Fibroblast of mammary gland (primary cell): ENCODE measurements at places on chromosomes 11 and 22.

DNA sequence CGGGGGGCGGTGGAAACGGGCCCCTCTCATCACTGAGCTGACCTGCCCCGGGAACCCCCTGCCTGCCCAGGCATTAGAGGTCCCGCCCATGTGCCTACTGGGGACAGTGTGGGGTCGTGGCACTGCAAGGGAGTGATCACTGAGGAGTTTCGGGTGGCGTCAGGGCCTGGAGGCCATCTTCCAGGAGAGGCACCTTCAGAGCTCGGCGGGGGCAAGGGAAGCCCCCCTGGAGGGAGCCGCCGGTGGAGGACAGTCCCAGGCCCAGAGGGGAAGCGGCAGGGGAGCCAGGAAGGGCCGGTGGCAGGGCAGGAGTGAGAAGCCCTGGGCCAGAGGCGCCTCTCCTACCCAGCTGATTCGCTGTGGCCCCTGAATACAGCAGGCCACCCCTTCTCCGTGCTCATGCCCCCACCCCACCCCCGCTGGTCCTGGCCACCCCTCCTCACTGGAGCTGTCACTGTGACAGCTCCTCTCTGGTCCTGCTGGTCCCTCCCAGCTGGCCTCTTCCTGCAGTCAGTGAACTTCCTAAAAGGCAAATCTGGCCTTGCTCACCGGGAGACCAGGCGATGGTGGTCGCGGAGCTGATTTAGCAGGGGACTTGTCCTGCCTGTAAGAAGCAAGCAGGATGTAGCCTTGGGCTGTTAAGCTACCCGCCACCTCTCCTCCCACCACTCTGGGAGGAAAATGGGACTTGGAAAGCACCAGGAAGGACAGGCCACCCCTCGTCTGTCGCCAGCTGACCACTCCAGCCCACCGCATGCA lies 2.0 kb upstream of the MAPK11 start:
- peak; percentile 17 for DNase-seq

DNA sequence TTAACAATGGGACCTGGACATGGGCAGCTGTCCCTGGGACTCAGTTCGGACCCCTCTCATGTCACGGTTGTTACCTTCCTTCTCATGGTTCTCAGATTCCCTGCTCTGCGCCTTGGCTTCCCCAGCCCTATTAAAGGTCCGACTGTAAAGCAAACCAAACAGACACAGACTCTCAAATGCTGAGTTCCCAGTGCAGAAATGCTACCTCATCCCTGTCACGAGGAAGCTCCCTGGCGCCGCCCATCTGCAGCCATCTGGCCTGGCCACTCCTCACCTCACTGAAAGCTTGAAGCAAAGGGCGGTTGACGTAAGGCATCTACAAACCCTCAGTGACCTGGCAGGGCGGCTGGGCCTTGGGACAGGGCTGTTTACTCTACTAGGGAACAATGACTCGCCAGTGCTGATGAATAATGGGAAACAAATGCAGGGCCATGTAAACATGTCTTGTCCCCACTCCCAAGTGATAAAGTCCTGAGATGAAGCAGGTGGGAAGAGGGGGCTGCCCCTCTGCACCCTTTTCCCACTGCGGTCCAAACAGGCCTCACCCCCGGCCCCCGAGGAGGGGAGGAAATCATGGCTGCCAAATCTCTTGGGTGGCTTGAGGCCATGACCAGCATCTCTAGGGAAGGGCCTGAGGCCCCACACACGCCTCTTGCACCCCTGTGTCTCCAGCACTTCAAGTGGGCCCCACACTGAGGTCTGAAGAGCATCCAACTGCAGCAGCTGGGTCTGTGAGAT lies 49.3 kb downstream of the SCUBE1 start:
- peak; percentile 62 for DNase-seq

GRCh38 chr11:76462317-76462716 lies 17.5 kb downstream of the EMSY start:
- no peak for DNase-seq

GRCh38 chr22:24305260-24305692 lies 34.6 kb downstream of the SPECC1L start:
- no peak for DNase-seq

DNA sequence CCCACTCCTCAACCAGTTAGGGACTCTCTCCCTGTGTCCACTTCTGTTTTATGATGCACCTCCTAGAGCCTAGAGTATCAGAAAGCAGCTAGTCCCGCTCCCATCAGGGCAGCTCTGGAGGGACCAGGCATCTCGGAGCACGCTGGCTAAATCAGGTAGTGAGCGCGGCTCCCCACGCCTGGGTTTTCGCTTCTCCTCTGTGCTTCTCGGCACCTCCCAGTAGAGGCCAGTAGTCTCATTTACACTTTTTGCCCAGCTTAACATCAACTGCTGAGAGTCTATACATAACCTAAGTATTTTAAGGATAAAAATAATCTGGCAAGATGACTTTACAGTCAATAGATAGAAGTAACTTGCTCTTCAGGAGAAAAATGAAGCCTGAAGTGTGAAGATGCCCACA lies 473.8 kb downstream of the OPCML start:
- no peak for DNase-seq

GRCh38 chr22:40679249-40679963 lies at the start of gene MCHR1:
TSS of gene MCHR1 (plus strand) at chr22:40679484. CDS start at chr22:40679653, 169 bp downstream.
- no peak for DNase-seq

DNA sequence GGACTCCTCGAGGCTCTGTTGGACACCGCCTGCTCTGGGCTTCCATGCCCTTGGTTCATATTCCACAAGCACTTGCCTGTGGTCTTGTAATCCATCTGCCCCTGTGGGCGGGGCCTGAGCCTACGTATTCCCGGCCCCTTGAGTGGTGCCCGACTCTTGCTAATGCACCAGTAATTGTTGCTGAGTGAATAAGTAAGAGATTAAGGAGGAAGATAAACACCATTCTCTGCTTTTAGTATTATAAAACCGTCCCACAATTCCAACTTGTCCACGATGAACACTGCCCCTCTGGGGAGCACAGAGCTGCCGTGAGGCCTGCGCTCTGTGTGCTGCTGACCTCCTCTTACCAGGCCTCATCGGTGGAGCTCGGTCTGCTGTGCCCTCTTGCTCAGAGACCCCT lies 50.3 kb downstream of the MICAL2 start:
- DNase-seq = no peak

DNA sequence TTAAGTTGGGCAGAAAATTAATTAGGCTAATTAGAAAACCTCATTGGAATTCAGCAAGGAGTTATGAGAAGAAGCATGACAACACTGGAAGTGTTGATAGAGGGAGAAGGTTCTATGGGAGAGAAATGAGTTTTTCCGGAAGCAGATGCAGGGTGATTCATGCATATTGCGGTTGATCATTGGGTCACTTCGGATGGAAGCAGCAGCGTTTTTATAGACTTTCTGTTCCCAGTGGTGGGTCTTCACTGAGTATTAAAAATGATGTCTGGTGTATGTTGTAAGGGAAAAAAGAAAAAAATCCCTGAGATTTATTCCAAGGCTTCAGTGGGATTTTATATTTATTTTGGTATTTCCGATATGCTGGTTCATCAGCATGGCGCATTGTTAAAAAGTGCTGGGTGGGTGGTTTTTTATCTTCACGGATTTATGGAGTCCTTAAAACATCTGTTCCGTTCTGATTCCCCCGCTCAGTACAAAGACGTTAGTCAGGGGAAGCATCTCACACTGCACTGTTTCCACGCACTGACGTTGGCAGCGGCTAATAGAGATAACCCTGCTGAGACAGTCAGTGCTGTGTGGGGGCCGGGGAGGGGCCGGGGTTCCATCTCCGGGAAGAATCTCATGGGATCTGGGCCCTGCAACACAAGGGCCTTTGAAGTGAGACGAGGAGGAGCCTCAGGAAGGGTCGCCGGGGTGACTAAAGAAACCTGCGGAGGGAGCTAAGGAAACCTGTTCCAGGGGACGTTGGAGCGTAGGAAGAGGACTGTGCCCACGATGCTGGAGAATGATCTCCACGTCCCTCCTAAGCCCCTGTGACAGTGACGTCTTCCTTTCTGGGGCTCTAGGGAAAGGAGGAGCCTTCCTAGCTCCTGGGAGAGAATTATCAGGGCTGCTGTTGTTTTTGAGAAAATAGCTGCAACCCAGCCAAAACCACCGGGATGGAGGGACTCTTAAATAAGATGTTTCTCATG lies 390.0 kb downstream of the NTM start:
- DNase-seq = peak; percentile 91

GRCh38 chr11:17273668-17274282 lies 2.8 kb upstream of the NUCB2 start:
- DNase-seq = no peak

GRCh38 chr11:14132312-14132711 lies 169.8 kb downstream of the SPON1 start:
- no peak for DNase-seq

DNA sequence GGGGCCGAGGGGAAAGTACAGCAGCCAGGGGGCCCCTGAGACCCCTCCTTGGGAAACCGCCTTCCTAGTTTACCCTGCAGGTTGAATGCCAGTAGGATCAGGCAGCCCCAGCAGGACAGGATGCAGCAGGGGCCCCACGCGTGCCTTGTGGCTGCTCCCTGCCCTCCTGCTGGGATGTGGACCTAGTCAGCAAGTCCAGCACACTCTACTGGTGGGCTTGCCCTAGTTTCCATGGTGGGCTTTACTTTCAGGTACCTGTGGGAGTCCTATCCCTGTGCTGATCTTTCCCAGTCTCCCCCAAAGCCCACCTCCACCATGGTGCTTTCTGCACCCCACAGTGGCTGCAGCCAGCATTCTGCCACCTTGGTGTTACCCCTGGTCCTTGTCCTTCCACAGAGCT lies 22.2 kb downstream of the SHISA8 start:
- DNase-seq = no peak

DNA sequence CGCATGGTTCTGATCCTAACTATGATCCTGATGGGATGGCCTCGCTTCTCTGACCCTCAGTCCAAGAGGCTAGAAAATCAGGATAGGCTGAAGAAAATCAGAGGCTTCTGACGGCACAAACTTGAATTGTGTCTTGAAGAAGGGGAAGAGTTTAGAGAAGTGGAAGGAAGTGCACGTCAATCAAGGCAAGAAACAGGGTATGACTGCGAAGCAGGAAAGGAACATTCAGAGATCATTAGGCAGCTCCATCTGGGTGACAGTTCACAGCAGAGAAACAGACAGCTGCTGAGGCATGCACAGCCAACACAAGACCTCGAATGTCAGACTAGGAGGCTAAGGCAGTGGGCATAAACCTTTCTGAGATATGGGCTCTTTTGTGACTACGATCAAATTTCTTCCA lies 29.3 kb downstream of the CLPB start:
- no peak for DNase-seq

- DNase-seq = peak; percentile 60
Observed at GRCh38 chr11:34065505-34066203, 14.1 kb downstream of the CAPRIN1 start.

DNA sequence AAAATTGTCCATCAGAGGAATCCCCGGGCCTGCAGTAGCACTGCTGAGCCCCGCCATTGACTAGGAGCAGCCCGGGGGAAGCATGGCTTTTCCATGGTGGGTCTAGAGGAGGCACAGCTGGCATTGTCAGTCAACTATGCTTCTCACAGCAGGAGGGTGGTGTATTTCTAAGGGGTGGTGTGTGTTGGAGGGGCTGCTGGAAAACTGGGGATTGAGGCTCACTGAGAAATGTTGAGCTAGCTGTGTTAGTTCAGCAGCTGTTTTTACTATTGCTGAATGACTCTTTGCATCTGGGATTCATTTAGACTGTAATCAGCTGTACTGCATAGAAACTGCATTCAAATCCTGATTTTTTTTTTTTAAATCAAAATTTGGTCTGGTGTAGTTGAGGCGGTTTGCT lies 5.6 kb downstream of the DDX10 start:
- DNase-seq = peak; percentile 42

DNA sequence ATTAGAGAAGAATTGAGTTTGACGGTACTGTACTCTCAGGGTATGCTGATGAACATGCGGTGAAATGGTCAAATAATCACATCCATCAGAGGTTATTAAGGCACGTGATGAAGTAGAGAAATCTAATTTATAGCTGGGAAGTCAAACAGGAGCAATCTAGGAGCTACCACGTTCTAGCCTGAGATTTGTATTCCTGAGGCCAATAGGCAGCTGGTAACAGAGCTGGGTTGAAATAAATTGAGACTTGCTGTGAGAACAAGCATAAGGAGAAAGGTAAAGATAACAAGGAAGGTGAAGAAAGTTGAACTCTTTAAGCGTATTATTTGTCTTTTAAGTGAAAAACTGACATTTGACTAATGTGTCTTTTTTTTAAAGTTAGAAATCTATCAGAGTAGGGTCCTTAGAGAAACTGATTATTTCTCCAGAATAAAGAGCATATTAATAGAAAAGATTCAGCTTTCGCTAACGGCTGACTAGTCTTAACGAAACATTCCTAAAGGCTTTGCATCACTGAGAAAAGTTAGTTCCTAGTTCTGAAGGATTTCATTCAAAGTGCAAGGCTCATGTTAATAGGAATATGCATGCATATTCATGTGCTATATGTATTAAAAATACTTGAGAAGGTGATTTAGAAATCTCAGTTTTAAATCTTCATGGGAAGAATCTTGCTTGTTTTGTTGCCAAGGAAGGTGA lies 5.2 kb upstream of the WEE1 start:
- peak; percentile 14 for DNase-seq

DNA sequence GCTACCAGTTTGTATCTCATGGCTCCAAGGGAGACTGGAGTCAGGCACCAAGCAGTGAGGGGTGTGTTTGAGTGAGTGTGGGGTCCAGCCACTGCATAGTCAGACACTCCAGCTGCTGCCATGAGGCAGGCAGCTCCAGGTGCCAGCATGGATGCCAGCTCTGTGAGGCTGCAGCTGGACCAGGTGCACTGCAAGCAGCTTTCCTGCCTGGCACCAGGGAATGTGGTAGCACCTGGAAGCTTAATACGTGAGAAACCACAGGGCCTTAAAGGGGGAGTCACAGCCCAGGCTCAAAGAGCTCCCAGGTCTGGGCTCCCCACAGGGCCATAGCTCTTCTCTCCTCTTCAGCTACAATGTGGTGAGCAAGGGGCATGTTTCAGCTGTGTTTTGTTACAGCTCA lies 817.8 kb upstream of the LUZP2 start:
- no peak for DNase-seq

DNA sequence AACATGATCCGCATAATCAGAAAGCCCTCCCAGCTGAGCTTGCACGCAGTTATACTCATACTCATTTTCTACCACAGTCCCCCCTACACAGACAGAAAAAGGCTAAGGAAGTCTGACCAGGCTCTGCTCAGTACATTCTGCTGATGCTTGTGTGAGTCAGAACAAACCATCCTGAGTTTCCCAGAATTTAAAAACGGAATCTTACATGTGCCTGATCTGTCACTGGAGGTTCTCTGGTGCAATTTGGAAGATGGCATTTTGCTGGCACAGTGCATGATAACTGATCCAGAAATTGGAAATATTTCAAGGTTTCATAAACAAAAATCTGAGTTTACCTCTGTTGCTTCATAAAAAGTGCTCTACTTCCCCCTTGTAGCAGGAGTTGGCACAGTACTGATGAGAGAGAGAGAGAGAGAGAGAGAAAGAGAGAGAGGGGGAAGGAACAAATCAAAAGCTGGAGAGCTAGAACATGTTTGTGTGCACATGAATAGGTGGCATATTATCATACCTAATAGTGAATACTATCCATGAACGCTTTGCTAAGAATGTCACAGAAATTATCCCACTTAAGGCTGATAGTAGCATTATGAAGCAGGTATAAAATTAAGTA lies 1085.3 kb downstream of the DLG2 start:
- peak; percentile 85 for DNase-seq

GRCh38 chr11:70251659-70252321 lies 18.7 kb upstream of the PPFIA1 start:
- DNase-seq = no peak
